ENCODE measurements at places on chromosomes 7 and 10.

- DNase-seq = no peak
These were observed 28.9 kb upstream of the INHBA start for GRCh38 chr7:41731493-41732435.

DNA sequence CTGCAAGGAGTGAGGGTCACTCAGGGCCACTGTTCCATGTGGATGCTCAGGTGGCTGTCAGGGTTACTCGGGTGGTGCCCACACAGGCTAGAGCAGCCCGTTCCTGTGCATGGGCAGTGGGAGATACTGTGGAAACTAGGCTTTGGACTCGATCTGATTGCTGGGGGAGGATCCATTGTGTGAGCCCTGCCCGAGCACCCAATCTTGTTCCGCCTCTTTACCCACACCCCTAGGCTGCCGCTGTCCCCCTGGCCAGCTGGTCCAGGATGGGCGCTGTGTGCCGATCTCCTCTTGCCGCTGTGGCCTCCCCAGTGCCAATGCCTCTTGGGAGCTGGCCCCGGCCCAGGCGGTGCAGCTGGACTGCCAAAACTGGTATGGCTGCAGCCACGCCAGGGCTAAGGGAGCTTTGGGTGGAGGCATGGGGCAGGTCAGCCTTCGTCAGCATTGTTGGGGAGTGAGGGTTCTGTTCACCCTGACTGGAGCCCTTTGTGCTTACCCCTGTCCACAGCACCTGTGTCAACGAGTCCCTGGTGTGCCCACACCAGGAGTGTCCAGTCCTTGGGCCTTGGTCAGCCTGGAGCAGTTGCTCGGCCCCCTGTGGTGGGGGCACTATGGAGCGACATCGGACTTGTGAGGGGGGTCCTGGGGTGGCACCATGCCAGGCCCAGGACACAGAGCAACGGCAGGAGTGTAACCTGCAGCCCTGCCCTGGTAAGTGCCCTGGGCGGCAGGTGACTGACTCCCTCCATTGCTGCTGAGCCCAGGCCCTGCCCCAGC lies 12.4 kb upstream of the ZNF862 start:
- DNase-seq = no peak

- DNase-seq = no peak
These were observed 36.6 kb downstream of the ATRNL1 start for GRCh38 chr10:115129752-115130151.

- no peak for DNase-seq
These were observed 415.3 kb downstream of the RPS24 start for GRCh38 chr10:78448994-78449418.

DNA sequence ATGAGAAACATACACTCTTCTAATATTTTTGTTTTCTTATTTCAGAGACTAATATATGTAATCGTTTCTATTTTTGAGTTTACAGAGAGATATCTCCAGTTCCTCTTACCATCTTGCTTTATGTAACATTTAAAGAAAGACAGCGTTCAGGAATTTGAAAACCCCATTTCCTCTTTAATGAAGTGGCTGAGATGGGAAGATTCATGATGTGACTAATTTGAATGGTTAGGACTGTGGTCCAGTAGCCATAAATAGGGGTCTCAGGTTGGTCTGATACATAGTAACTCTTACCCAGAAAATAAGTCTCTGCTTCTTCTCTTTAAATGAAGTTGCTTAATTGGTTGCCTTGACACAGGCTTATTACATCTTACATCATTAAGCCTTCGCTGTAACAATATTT lies 6.9 kb downstream of the KMT2E start:
- no peak for DNase-seq

DNA sequence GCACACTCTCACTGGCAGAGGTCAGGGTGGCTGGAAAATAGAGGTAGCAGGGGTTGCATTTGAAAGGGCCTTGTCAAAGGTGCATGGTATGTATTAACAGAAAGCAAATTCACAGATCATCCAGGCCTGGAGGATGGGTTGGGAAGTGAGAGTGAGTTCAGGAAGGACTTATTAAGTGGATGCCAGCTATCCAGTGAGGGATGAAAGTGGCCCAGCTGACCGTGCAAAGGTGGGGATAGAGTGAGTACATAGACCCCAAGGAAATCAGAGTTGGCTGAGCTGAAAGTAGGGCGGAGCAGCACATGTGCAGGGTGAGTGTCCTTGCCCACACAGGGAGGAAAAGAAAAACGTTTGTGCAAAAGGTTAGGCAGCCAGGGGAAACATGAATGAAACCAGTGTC lies 58.1 kb downstream of the HECW1 start:
- DNase-seq = no peak

GRCh38 chr7:127937066-127937680 lies 94.1 kb downstream of the LRRC4 start:
- no peak for DNase-seq

DNA sequence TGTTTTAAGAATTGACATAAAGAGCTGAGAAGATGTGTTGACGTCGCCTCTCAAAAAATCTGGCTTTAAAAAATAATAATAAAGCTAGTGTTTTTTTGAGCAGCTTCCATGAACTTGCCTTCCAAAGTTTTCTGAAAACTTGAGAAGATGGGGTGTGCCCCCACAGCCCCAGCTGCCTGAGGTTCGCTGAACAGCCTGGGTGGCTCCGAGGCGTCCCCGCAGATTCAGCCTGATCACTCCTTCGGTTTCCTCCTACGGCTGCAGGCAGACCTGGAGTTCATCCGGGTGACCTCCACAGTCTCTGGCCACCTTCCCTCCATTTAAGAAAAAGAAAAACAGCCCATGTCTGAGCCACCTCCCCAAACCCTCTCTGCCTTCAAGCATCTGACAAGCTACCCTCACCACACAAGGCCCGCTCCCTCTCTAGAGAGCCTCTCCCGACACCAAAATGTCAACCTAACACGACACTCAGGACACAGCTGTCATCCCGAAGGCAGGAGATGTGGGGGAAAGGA lies 177.8 kb downstream of the PTPRN2 start:
- no peak for DNase-seq

GRCh38 chr10:15293862-15294842 lies 76.9 kb downstream of the FAM171A1 start:
- DNase-seq = no peak

DNA sequence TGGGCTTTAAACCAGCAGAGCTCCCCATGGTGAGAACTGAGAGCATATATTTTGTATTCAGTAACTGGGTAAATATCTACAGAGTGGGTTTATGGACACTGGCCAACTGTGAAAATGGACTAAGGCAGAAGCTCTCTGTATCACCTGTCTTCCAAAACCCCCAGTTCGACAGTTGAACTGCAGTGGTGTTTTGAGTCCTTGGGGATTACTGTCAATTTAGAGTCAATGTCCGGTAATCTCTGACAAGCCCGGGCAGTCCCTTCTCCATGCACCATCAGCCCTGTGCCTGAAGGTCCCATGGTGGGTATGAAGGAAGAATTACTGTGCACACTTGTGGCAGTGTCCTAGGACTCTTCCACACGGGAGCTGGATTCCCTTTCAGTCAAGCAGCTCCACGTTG lies 235.0 kb downstream of the CCSER2 start:
- no peak for DNase-seq

DNA sequence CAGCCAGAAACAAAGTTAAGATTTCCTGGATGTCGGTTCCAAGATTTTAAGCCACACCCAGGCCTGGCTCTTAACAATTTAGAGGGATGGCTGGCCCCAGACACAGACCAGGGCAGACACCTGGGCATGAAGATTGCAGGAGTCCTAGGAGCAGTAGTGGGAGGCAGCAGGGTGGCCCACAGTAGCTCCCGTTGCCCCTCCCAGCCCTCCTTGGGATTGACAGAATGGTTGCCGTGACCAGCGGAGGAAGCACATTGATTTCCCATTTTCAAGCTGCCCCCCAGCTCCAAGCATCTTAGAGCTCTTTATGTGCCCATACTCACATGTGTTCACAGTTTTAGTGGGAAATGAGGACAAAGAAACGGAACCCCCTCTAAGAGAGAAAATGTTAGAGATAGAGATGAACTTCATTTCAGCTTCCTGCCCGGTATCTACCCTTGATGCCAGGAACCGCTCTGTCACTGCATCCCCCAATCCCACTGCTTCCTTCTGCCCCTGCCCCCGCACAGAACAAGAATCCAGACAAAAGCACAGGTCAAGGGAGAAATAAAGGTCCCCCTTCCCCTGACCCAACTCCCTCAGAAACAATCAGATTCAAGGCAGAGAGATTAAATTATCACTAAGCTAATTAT lies 101.1 kb downstream of the PLXNA4 start:
- DNase-seq = no peak

DNA sequence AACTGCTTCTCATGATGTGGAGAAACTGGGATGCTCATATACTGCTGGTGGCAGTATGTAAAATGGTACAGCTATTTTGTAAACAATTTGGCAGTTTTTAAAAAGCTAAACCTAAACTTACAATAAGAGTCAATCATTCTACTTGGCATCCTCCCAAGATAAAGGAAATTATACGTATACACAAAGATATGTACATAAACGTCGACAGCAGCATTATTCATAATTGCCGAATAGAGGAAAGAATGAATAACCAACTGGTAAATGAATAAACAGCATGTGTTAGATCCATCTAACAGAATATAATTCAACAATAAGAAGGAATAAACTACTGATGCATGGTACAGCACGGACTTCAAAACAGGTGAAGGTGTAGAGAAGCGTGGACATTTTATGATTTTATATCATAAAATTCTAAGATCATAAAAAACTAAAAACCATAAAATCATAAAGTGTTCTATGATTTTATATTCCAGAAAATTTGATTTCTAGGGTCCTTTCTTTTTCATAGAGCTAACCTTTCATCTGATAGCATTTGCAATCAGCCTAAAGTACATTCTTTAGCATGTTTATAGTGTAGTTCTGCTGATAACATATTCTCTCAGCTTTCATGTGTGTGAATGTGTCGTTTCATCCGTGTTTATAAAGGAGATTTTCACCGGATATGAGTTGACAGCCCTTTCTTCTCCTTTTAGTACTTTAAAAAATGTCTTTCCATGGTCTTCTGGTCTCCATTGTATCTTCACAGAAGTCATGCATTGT lies 261.5 kb downstream of the DIP2C start:
- no peak for DNase-seq

GRCh38 chr7:116591202-116592040 lies 66.6 kb downstream of the CAV1 start:
- no peak for DNase-seq

GRCh38 chr10:8967061-8967460 lies 912.6 kb downstream of the GATA3 start:
- DNase-seq = no peak

- DNase-seq = no peak
These were observed 48.5 kb upstream of the ARL4A start for GRCh38 chr7:12638851-12639456.

DNA sequence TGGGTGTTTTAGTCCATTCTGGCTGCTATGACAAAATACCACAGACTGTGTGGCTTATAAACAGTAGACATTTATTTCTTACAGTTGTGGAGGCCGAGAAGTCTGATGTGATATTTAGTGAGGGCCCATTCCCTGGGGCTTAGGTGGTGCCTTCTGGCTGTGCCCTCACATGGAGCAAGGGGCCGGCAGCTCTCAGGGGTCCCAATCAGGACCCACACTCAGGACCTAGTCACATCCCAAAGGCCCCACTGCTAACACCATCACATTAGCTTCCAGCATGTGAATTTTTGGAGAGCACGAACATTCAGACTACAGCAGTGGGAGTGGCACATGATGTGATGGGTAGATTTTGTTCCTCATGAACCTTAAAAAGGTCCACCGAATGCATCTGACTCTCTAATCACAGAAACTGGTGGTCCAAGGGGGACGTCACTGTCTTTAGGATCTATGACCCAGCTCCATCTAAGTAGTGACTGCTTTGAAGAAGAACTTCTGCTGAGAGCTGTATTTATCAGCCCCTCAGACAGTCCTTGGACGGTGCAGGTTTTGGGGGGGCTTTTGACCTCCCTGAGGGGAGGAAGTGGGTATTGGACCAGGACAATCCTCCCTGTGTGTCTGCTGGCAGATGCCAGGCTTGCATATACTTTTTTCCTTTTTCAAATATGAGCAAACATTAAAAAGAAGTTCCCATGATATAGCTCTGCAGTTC lies 154.5 kb upstream of the ZNF32 start:
- no peak for DNase-seq

GRCh38 chr10:24544776-24545175 lies 178.9 kb downstream of the ARHGAP21 start:
- no peak for DNase-seq

DNA sequence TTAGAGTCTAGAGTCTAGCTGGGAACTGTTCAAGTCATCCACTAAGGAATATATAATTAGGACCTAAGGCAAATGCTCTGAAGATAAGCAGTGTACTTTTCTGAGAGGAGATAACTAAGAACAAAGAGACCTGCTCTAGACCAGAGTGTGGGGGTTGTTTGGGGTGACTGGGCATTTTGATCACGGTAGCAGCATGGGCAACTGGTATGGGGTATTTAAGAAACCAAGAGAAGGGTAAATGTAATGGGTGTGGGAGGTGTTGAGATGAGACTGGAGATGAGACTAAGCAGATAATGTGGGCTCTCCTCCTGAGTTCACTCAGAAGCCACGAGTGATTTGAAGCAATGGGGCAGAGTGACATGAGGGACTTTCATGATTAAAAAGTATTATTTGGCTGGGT lies 1082.9 kb downstream of the GATA3 start:
- no peak for DNase-seq

DNA sequence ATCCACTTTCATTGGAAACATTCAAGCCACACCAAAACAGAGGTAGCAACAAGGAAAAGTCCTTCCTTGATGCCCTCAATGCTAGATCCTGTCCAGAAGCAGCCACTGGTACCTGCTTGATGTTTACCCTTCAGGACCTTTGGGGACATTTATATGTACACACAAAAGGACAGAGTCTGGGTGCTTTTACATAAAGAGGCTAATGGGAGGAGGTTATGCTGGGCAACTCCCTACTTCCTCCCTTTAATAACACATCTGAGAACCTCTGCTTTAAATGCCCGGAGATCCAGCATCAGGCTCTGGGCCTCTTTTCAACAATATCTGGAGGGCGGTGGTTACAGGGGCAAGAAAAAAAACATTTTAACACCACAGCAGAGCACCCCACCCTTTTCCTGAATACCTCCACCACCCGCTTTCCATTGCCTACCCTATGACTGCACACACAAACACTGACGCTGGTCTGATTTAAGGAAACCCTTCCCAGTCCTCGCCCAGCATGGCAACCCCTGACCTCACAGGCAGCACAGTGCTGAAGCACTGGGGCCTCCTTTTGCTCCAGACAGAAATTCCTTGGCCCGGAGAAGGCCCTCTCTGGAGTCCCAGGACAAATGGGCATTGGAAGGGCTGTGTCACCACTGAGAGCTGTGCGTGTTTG lies 39.3 kb upstream of the DUSP5 start:
- DNase-seq = no peak

DNA sequence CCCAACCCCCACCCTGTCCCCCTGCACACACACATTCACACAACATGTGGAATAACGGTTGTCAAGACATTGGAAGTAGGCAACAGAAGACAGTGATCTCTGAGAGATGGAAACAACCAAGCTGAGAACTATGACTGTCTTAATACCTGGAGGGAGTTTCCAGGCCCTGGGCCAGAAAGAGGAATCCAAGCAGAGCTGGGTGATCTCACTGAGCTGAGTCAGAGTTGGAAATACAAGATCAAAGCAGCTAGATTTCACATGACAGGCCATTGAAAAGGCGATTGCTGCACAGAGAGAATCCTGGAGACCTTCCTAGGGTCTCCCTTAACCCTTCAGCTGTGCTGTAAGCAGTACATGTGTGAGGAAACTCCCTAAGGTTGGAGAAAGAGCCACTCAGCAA lies 165.8 kb upstream of the PRSS1 start:
- no peak for DNase-seq
